ENCODE measurements at places on chromosomes 12 and 14.

DNA sequence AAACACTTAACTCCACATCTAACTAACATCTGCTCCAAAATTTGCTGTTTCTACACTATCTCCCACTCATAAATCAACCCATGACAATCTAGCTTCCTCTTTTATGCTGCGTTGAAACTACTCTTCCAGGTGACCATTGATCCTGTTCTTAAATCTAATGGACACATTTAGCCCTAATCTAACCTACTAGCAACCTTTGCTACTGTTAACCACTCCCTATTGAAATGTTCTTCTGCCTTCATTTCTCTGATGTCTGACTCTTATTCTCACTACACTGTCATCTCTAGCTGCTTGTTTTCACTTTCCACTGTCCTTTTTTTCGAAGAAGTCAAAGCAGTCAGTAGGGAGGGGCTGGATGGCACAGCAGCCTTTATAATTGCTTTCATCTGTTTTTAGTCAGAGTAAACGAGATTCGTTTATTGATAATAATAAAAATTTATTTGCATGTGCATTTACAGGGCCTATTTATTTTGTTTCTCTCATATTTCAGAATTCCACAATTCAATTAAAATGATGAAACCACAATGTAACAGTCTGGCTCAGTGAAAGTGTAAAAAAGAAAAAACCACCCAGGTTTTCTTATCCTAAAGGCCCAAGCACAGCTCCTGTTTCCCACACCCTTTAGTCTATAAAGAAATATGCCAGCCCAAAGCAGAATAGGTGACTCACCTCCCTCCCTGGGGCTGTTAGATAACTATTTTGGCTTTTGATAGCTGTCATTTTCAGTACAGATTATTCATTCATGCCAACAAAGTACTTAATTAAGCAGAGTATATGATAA, 44.9 kb downstream of the ATP2B1 start:
- DNase-seq: no peak

GRCh38 chr14:75340921-75341320, 62.3 kb downstream of the FOS start:
- no peak for DNase-seq

GRCh38 chr14:90301668-90302090, 30.1 kb downstream of the NRDE2 start:
- DNase-seq: no peak

GRCh38 chr14:64438181-64438841, 27.0 kb upstream of the AKAP5 start:
- peak; percentile 81 for DNase-seq

GRCh38 chr12:49980501-49981349, 8.0 kb downstream of the AQP6 start:
- DNase-seq: no peak

DNA sequence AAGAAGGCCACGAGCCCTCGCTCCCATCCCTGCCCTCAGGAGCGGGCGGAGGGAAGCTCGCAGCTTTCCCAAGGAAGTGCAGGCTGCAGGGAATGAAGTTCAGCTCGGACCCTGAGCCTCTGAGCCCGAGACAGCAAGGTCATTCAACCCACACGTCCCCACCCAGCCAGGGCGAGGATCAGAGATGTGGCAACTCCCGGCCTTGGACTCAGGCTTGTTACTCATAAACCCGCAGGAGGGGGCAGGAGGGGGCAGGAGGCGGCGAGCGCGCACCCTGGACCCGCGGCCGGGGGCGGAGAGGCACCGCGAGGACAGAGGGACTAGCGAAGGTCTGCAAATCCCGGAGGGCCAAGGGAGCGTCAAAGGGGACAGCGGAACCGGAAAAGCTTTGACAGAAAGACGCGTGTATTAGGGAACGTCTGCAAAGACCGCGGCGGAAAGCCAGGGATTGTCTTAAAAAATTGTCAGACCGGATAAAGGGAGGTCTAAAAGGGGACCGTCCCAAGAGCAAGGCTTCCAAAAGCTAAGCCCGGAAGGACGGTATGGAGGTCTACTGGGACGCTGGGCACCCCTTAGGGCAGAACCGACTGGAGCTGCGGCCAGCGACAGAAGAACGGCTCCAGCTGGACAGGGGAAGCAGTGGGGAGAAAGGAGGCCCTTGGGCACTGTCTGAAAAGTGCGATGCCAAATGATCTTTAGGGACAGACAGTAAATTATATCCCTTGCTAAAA, 611 bp upstream of the DCAF11 start:
- peak; percentile 85 for DNase-seq

DNA sequence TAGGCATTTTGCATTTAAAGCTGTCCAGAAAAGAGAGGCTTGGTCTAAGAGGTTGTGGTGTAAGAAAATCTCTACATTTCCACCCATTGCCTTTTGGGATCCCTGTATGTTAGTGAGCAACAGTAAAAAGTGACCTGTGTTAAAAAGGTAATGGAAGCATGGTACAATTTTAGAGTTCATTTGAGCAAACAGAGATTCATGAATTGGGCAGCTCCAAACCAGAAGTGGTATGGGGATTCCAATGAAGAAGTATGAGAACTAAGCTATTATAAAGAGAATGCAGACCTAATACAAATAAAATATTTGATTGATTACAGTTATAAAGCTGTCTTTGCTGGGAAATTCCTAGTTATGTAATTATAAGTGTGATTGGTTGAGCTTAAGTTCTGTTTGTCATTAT, 907.0 kb downstream of the DIO2 start:
- DNase-seq: no peak

GRCh38 chr14:81953419-81953818, 419.8 kb upstream of the SEL1L start:
- no peak for DNase-seq

- DNase-seq: no peak
Measured at GRCh38 chr12:2386566-2386965, 333.8 kb downstream of the CACNA1C start.

GRCh38 chr14:83470466-83470865, 1936.8 kb upstream of the SEL1L start:
- DNase-seq: no peak

DNA sequence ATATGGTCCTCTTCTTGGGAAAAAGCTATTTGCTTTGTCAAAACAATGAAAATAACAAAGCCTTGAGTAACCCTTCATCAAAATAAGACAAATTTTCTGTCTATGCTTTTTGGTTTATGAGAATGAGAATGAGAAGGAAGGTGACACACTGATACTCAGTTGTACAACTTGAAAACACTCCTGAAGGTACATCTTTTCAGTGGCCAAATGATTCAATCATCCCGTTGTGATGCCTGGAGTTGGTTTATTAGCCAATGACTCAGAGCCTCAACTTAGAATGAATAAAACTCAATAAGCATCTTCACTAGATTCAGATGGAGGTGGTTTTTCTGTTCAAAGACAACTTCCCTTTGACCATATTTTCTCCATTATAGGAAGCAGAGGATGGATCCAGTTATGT, 7.8 kb upstream of the CALM1 start:
- no peak for DNase-seq

DNA sequence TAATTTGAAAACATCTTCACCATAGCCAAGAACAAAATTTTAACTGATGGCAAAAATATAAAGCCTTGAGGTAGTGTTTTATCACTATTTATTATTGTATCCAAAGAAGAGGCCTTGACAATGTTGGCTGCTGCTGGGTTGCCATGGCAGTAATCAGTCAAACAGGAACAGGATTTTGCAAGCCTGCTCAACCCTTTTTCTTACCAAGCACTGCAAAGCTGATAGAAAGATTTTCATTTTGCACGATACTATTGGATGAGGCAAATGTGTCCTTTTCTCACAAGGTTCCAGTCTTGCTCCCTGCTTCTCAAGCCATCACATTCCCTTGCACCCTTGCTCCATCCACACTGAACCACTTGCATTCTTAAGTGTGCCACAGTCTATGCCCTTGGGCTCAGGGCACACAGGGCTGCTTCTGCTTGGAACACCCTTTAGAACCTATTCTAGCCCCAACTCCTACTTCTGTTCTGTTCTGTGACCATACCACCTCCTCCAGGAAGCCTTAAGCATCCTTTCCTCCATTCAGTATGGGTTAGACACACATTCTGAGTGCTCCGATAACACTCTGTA, 76.5 kb upstream of the AMIGO2 start:
- DNase-seq: no peak

- no peak for DNase-seq
Measured at GRCh38 chr14:25116607-25117006, 66.7 kb upstream of the STXBP6 start.

- no peak for DNase-seq
Measured at GRCh38 chr14:42112108-42112507, 505.4 kb downstream of the LRFN5 start.

DNA sequence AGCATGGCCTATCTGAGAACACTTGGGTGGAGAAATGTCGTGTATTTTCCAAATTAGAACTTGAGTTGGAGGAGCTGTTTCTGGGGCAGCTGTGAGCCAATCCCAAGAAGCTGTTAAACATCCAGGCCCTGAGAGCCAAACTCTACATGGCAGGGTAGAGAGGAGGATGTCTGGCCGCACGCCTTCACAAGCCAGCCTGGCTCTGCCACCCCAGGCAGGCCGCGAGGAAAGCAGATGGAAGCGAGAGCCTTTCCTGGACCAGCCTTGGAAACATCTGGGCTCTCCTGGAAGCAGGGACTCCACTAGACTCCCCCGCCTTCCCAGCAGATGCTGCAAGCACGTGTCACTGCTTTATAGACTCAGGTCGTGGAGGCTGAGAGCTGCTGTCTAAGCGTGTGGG, 312.8 kb upstream of the FKBP4 start:
- DNase-seq: no peak

- DNase-seq: no peak
Measured at GRCh38 chr12:132824053-132824452, 4.6 kb downstream of the GOLGA3 start.

DNA sequence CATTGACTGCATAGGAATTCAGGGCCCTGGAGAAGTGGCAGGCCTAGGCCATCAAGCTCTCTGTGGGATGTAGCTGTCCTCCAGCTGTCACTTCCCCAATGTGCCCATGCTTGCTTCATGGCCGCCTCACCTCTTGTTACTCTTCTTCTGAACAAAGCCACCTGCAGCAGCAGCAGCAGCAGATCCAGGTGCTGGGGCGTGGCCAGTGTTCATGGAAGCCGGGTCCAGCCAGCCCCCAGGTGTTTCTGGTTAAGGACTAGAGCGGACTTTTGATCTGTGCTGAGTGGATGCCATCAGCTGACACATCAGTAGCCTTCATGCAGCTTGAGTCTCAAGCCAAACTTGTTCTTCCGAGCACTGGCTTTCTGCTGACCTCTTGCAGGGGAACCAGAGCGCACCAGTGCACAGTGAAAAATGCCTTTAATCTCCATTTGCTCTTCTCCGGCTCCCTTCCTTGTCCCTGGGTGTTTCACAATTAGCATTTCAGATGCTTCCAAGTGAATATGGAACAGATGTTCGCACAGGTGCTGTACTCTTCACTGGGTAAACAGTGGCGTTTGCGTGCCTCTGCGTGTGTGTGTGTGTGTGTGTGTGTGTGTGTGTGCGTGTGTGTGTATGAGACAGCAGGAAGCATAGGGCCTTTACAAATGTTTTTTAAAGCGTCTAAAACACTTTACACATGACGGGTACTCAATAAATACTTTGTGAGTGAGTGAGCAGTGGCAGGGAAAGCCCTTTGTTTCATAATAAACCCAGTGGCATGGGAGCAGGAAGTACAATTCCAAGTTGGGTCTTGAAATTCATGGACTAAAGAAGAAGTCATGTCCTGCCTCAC, 20.1 kb downstream of the TPCN1 start:
- peak; percentile 74 for DNase-seq

GRCh38 chr12:3820122-3820521, 53.1 kb downstream of the PARP11 start:
- no peak for DNase-seq

- DNase-seq: no peak
Measured at GRCh38 chr14:56224691-56225681, 106.8 kb downstream of the PELI2 start.

DNA sequence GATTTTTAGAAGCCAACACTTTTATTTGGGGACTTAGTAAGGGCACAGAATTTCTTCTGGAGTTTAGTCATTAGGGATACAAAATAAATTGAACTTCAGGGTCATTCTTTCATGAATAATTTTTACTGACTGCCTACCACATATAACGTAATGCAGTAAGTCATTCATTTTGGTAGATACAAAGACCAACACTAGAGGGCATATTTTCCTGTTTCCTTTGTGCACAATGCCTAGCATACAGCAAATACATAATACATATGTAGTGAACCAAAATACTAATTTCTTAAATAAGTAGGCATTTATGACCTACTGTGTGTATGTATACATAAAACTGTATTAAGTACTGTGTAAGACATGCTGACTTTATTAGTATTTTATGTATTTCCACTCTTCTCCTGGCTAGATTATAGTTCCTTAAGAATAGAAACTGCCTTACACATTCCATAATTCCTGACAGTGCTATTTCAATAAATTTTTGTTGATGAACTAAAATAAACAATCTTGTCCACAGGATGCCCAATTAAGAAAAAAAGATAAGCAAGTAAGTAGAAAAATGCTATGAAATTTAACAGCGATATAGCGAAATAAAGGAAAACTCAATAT, 47.9 kb downstream of the PPP1R12A start:
- DNase-seq: no peak

All from amniotic stem cell (primary cell).